ENCODE measurements at places on chromosomes 5 and 9. TPM values are rescaled to one million over a fixed set of nuclear protein-coding genes. Genes with fewer than 3 reads are reported as not detected.
A peak's percentile ranks its signal among the peaks of the same experiment; 100 is the strongest.

The CDKN2B-AS1 gene
- total RNA-seq = 152 TPM

The PELO gene
- 15.0 TPM for total RNA-seq

The SLCO6A1 gene
- not detected for total RNA-seq

The ADGRD2 gene
- not detected for total RNA-seq

The PCDHB4 gene
- total RNA-seq = 2.2 TPM

DNA sequence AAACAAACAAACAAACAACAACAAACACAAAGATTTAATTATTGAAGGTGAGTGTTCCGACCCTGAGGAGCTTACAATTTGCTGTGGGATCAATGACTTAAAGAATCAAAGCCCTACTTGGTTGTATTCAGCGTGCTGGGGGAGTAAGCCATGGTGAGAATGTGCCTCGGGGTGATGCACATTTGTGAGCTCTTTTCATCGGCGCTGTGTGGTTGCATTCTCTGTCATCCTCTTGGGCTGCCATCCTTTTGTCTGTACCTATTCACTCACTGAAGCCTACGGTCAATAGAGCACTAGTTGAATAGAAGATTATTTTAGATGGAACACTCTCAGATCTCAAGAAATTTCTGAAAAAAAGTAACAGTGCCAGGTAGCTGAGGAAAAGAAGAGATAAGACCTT lies 203.9 kb downstream of the CTNND2 start:
- no peak for DNase-seq

DNA sequence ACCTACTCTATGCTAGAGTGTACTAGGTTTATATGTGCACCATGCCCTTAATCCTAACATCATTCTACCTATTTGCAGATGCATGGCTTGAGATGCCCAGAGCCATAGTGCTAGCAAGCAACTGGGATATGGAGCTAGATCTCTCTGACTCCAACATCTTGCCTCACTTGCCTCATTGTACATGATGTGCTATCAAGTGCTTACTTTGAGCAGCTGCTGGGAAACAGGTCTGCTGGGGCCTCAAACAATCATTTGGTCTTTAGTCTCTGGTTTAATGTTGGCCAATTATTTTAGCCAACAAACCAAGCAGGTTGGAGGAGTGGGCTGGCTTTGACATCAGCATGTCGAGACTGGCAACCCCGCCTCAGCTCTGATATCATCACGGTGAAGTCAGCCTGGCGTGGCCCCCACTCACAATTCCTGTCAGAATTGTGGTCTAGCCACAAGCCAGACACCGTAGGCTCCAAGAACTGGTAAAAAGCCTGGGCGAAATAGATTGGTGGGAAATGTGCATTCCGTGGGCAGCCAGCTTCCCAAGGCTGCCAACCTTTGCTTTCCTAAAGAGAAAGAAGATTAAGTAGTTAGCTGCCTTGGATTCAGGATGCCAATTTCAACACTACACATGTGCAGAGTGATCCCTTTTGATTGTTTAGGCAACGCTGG lies 21.1 kb upstream of the GAS1 start:
- no peak for DNase-seq

DNA sequence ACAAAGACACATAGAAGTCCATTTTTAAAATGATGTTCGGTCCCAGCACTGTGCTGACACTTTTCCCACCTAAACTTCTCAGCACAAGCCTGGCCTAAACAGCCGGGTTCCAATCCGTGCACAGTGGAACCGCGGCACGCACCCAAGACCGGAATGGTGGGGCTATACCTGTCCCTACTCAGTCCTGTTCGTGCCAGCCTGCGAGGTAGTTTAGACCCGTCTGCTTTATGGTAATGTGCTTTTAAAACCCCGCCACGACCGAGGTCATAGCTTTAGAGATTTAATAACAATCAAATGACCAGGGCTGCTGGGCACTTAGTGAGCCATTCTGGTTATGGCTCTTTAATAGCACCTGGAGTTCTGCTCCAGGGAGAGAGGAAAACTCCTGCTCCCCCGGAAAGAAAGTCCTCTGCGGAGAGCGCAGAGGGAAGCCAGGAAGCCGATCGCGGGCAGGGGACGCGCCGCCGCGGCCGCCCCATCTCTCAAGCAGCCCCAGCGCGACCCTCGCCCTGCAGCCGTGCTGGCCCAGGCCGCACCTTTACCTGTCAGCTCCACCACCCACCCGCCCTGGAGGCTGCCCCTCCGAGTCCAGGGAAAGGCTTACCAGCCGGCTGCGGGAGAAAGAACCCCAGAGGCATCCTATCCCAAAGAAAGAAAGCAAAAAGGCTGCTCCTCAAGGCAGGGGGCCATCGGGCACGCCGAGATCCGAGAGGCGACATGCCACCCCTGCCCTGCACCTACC lies 511 bp downstream of the ARL15 start:
- DNase-seq = peak; percentile 51

- DNase-seq = peak; percentile 17
Measured at GRCh38 chr5:75054134-75054930, 2.0 kb upstream of the GCNT4 start.

DNA sequence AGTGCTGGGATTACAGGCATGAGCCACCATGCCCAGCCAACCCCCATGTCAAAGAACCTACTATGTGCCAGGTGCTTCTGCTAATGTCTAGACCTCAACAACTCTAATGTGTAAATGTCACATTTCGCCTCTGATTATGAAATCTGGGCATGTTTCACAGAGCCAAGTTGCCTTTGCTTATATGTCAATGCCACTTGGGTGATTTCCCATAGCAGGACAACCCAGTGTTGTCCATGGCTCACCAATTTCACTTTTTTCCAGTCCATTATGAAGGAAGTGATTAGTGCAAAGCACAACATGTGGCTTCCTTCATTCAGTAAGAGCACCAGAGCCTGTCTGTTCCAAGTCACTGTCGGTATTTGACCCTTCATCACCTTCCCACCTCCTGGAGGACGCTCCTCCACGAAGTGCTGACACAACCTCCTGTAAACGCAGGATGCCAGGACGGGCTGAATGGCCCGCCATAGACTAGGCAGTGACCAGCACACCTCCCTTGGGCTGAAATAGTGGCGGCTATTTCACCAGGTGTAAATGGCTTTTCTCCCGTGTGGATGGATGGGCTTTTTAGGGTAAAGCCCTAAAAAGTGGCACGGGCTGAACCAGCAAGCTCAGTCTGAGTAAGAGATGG lies 962 bp upstream of the PKN3 start:
- no peak for DNase-seq

- no peak for DNase-seq
Measured at GRCh38 chr5:105146867-105147266, 1584.3 kb upstream of the NUDT12 start.

GRCh38 chr5:40605295-40605958 lies 74.3 kb upstream of the PTGER4 start:
- DNase-seq = no peak

All from transverse colon (tissue), 4 donors.